ENCODE measurements at places on chromosomes 1 and 21.
A peak's percentile ranks its signal among the peaks of the same experiment; 100 is the strongest.

GRCh38 chr1:186864296-186864695 lies 35.5 kb downstream of the PLA2G4A start:
- no peak for DNase-seq

DNA sequence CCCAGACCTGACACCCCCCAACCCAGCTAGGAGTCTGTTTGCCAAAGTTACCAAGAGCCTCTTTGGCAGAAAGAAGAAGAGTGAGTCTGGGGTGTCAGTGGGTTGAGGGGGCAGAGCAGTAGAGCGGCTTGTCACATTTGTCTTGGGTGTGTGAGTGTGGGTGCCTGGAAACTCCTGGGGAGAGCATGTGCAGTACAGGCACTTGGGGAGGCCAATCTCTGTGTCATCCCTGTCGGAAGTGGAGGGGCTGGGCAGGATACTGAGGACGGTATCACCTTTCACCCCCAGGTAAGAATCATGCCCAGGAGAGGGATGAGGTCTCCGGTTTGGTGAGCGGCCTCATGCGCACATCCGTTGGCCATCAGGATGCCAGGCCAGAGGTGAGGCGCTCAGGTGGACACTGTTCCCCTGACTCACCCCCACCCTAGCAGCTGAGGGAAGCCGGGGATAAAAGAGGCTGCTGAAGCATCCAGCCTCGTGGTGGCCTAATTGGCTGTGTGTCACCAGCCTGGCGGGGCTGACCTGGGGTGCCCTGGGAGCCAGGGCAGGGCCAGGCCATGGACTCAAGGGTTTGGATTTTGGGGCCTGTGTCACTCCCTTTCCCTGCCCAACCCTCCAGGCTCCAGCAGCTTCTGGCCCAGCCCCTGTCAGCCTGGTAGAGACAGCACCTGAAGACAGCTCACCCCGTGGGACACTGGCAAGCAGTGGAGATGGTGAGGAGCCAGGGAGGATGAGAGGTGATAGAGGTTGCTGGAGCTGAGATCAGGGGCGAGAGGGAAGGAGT lies 3.3 kb downstream of the PLK3 start:
- peak; percentile 33 for DNase-seq

GRCh38 chr1:163275222-163275621 lies 46.5 kb upstream of the NUF2 start:
- DNase-seq, result no peak

DNA sequence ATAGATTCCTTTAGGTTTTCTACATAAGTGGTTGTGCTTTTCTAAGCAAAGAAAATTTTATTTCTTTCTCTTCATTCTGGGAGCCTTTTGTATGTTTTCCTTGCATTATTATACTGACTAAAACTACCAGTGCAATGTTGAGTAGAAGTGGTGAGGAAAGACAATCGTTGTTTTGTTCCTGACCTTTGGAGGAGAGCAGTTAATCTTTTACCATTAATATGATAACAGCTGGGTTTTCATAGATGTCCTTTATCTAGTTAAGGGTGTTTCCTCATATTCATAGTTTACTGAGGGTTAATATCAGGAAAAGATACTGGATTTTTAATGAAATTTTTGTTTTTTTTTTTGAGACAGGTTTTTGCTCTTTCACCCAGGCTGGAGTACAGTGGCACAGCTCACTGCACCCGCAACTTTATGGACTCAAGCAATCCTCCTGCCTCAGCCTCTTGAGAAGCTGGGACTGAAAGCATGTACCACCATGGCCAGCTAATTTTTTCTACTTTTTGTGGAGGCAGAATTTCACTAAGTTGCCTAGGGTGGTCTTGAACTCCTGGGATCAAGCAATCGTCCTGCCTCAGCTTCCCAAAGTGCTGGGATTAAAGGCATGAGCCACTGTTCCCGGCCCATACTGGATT lies 9.0 kb upstream of the KCTD3 start:
- DNase-seq, result no peak

DNA sequence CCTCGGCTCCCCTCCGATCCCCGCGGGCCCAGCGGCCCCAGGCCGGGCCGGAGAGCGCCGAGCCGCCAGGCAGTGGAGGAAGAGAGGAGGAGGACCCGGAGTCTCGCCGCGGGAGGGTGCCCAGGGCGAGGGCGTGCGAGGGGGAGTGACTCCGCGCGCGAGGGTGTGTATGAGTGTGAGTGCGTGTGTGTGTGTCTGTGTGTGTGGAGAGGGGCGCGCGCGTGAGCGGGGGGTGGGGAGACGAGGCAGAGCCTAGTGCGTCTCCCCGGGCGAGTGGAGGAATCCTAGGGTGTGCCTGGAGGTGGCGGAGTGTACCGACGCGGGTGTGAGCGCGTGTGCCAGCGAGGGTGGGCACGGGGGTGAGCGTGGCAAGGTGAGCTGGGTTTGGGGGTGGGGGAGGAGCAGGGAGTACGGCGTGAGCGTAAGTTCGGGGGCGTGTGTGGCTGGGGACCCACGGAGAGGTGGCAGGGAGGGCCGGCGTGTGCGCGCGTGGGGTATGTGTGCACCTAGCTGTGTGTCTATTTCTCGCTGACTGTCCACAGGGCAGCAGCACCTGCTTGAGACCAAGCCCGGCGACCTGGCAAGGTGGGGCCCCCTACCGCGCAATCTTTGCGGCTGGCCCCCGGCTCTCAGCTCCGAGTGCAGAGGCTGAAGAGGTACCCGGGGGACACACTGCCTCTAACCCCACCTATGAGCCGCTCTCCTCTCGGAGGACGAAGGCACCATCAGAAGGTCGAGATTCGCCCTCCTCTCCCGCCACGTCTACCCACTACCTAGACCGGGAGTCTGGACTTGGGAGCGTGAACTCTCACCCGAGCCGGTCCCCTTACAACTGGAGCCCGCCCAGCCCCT lies 784 bp upstream of the KCND3 start:
- no peak for DNase-seq

DNA sequence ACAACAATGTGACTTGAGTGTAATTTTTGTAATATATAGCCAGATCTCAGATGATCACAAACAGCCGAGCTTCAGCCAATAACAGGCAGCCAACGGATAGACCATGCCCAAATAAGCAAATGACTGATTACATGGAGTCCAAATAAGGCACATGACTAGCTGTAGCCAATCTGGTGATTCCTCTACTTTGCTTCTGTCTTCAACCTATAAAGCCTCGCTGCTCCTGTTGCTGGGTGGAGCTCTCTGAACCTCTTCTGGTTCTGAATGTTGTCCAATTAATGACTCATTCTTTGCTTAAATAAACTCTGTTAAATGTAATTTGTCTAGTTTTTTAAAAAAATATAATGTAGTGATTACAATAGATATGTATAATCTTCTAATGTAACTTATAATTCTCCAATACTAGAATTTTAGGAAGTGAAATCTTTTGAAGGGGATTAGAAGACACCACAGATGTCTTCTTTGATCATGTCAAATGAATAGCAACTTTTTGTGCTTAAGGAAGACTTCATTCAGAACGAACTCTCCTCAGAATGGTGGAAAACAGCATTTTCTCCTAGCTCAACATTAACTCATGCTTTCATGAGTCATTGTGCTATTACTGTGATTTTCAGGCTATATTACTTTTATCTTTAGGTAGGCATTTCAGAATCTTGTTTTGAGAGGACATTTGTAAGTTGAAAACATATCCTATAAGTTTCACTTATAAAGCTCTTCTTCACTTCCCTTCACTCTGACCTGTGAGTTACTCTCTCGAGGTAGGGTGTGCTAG lies 857.8 kb upstream of the B3GALT2 start:
- DNase-seq, result no peak

DNA sequence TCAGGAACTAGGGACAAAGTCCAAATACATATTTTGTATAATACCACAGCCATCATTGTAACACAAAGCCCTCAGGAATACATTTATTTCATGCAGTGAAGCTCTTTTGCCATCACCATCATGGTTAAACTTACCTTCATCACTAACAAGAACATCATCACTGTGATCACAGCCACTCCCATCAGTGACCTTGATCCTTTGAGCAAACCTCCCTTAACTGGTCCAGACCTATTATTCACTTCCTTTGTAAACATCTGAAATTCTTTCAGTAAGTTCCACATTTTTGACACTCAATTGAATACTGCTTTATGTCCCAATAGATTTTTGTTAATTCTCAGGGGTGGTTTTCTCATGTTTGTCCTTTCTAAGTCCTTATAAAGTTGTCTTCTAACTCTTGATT lies 16.2 kb upstream of the KPRP start:
- DNase-seq, result no peak

GRCh38 chr21:41168391-41169257 lies 664 bp downstream of the BACE2 start:
- peak; percentile 59 for DNase-seq

DNA sequence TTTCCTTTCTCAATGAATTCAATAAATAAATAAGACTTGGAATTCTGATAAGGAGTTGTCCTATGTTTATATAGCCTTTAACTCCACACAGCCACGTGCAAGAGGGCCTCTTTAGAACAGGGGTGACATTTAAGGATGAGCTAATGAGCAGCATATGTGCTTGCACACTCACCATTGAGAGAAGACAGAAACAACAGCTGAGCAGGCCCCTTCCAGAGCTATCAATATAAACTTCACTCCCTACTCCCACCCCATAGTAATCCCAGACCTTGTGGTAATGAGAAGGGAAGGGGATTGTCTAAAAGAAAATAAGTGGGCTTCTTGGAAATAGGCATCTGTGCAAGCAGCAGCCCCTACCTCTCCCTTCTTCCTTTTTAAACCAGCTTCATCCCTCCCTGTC lies 176.0 kb downstream of the SEC16B start:
- DNase-seq, result no peak

DNA sequence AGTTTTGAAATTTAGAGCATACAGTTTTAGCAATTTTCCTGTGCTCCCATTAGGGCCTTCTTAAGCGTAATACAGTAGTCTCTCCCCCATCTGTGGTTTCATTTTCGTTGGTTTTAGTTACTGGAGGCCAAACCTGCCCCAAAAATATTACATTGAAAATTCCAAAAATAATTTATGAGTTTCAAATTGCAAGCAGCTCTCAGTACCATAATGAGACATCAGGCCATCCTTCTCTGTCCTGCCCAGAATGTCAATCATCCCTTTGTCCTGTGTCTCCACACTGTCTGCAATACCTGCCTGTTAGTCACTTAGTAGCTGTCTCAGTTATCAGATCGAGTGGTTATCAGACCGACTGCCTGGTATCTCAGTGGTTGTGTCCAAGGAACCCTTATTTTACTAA lies 45.4 kb downstream of the ADSS2 start:
- DNase-seq, result no peak

- no peak for DNase-seq
Measured at GRCh38 chr1:19370453-19371170, 58.5 kb downstream of the SLC66A1 start.

DNA sequence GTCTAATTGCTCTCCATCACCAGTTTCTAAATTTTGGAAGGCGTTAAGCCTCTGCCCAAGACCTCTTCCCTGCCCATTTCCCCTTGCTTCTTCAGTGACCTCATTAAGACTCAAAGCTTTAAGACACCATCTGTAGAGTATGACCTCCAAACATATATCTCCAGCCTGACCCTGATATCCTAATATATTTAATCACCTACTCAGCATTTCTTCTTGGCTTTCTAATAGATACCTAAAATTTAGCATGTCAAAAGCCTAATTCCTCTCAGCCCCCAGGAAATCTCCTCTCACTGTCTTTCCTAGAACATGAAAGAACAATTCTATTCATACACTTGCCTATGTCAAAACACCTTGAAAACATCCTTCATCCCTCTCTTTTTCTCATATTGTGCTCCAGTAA lies 235.5 kb upstream of the HOOK1 start:
- DNase-seq, result no peak

GRCh38 chr1:32179443-32180185 lies at the start of gene TXLNA:
Gene TXLNA, plus strand, starts transcription at chr1:32179675. Its CDS starts 671 bp downstream, at chr1:32180346.
- DNase-seq, result peak; percentile 95

DNA sequence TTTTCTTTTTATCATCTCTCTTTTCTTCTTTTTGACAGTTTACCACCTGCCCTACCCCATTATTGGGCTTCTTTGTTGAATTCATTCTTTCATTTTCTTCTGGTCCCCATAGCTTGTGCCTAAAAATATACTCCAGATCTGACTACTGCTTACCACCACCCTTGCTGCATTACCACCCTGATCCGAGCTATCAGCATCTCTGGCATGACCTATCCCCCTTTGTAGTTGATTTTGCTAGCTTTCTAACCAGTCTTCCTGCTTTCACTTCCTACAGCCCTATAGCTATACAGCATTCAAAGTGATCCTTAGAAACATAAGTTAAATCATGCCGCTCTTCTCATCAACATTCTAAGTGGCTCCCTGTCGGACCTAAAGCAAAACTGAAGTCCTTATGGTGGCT lies 59.4 kb upstream of the MPC2 start:
- no peak for DNase-seq

- DNase-seq, result no peak
Measured at GRCh38 chr1:103460511-103460910, 65.0 kb upstream of the RNPC3 start.

- no peak for DNase-seq
Measured at GRCh38 chr1:46484783-46485490, 4.7 kb upstream of the DMBX1 start.

DNA sequence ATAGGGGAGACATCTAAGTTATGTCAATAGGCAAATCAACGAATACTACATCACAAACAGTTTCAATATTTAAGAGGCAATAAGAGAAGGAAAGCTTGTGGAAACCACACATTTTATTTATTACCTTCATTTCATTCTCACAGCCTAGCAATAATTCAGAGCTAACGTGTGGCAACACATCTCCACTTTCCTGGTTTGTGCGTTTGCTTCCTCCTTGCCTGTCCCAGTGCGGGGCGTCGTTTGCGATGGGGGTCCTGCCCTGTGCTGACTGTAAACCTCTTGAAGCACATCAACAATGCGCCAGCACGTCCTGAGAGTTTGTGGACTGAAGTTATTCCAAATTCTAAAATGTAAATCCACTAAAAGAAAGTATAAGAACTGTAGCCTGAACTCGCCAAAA lies 14.4 kb upstream of the VPS26C start:
- DNase-seq, result no peak

- DNase-seq, result no peak
Measured at GRCh38 chr1:178122283-178122682, 28.4 kb downstream of the RASAL2 start.

- DNase-seq, result no peak
Measured at GRCh38 chr1:186806477-186806876, 22.3 kb upstream of the PLA2G4A start.

DNA sequence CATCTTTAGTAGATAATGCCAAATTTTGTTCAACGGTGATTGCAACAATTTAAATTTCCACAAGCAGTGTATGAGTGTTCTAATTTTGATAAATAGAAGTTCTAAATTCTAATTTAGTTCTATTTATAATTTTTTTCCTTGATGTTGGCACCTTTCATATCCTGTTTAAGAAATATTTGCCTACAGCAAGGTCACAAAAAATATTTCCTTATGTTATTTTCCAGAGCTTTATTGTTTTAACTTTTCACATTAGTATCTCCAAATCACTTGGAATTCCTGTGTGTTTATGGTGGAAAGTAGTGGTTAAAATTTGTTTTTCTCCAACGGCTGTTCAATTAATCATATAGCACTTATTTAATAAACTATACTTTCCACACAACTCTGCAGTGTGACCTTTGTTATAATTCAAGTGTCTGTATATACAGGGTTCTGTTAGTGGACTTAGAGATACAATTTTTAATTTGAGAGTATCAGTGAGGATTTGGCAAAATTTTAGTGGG lies 94.3 kb upstream of the CD55 start:
- no peak for DNase-seq

- no peak for DNase-seq
Measured at GRCh38 chr1:78113156-78113916, 67.6 kb downstream of the GIPC2 start.

Measured in ovary (tissue), 10 donors.